ENCODE measurements at places on chromosomes 4 and X.

- DNase-seq, result no peak
Observed at GRCh38 chr4:183517781-183518180, 12.9 kb downstream of the ING2 start.

DNA sequence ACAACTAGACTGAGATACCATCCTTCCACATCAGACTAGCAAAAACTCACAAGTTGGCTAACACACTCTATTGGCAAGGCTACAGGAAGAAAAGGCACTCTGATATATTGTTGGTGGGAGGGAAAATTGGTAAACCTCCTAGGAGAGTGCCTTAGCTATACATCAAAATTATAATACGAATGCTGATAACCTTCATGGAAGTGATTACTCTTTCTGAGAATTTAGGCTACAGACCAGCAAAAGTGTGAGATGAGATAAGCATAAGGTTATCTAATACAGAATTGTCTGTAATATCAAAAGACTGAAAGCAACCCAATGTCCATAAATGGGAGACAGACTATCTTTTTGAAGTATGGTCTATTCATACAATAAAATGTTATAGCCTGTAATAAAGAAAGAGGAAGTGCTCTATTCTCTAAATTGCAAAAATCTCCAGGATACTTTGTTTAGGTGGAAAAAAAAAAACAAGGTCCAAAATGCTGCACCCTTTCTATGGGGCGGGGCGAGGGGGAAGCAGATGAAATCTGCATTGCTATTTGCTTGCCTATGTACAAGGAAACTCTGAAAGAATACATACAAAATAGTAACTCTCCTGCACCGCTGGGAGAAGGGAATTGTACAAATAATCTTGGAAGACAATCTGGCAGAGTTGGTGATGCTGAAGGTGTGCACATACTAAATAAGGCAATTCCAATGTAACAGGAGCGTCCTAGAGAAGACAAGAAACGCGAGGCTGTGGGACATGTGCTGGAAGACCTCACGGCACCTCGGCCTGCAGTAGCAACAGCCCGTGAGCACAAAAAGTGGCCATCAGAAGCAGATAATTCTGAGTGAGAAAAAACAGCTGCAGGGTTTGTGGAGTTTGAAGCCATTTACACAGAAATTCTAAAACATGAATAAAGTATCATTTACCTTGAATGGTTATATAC, 109.7 kb downstream of the AFAP1 start:
- DNase-seq, result no peak

DNA sequence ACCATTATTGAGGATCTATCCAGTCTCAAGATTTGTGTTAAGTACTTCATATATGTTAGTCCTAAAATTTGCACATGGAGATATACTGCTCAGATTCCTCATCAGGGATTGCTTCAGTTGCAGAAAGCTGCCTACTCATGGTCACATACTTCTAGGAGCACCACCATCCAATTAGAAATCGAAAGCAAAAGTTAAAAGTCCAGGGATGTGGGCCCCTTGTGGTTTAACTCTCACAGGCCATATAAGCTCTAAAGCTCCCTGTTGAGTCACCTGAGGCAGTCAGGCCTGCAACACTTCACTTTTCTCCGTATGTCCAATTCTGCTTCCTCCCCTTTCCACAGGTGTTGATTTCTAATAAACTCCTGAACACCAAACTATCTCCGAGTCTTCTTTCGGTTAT, 84.2 kb downstream of the CNOT6L start:
- DNase-seq, result no peak

DNA sequence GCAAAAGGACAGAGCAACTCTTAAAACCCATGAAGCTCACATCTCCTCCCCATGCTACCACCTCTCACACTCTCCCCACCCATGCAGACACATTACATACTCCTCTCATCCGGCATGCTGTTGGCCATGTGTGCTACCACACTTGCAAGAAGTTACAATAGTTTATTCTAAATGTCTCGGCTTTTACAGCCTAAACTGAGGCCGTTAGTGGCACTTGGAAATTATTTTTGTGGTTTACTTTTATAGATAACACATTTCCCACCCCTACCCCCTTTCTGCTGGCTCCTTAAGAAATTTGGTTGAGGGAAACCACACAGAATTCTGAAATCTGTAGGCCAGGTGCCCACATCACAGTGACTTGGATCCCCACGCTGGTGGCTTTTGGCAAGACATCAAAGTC, 141.1 kb upstream of the HHIP start:
- no peak for DNase-seq

DNA sequence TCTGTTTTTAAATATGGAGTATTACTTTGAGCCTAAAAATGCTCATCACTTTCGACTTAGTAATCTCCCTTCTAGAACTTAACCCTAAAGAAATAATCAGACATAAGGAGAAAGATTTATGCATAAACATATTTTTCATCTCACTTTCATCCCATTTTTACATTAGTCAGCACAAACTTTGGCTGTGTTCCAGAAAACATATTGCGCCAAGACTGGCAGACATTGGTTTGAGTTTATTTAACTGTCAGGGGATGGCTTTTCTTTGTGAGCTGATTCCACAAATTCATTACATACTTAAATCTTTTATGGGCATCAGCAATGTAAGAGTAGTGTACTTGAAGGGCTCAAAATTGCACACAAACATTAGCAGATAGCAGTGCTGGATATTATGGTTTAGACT, 23.7 kb downstream of the MAOA start:
- DNase-seq, result no peak

DNA sequence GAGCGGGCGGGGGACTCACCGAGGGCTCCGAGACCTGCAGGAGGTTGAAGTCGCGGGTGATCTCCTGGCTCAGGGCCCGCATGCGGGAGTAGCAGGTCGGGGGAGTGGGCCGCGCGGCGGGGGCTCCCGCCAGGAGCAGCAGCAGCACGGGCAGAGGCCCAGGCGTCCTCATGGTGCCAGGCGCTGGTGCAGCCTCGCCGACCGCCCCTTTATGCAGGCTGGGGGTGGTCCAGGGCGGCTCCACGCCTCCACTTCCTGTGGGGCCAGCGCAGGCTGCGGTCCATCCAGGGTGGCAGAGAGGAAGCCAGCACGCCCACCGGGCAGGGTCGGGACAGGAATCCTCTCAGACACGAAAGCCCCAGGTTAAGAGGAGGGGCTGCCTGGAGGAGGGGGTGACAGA, at the start of gene CYTL1:
Gene CYTL1 (minus strand): TSS at position 185 of the 400 bp plus-strand sequence. CDS start 13 bp downstream, at position 172.
- no peak for DNase-seq

- no peak for DNase-seq
Observed at GRCh38 chrX:21620234-21620633, 37.9 kb downstream of the KLHL34 start.

DNA sequence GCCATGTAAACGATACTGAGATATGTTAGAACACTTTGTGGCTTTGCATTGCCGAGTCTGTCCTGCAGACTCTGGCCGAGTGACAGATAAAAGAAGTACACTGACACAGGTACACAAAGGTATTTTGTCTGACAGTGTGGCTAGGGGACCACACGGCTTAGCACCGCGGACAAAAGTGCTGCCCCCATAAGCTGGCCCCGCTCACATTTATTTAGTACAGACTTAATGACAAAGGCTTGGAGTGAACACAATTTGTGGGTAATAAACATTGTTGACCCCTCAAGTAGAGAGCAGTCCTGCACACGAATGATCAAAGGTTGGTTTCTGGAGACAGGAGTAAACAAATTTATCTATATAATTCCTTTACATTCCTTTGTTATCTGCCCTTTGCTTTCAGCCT, 976.8 kb downstream of the TRAM1L1 start:
- DNase-seq, result no peak

DNA sequence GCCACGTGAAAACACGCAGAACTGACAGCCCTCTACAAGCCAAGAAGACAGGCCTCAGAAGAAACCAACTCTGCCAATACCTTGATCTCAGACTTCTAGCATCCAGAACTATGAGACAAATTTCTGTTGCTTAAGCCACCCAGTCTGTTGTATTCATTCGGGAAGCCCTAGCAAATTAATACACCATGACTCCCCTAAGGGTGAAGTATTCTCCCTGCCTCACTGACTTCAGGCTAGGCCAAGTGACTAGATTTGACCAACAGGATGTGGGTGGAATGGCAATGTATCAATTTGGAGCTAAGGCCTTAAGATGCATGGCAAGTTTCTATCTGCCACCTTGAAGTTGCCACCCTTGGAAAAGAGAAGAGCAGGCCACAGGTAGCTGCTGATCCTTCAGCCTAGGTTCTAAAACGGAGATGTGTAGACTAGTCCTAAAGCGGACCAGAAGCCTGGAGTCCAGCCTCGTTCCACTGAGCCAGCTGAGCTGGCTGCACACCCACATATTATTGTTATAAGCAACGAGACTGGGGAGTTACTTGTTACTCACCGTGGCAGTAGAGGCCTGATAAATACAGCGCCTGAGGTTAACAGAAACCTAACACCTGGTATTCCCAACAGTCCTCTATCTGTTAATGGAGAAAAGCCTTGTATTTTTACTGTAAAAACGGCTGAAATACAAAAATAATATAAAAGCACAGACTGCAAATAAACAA, 16.4 kb downstream of the SCARB2 start:
- DNase-seq, result no peak

DNA sequence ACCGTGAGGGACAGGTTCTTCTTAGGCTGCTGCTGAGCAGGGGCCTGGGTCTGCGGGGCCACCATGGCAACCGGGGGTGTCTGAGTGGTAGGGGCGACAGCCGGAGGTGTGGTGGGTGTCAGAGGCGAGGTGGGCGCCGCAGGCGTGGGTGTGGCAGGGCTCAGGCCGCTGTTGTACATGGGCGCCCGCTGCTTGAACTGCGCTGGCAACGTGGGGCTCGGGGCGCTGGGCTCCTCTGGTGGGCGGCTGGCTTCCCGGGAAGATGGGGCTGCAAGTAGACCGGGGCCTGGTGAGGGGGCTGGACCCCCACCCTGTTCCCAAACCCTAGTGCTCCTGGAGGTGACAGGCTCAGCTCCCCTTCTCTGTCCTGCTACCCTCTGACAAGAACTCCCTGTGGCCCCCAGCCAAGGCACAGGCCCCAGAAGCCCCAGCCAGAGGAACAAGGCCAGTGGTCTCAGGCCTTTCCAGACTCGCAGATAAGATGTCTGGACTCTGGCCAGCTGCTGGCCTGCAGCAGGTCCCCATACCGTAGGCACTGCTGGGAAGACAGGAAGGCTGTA, 24.8 kb downstream of the NELFA start:
- no peak for DNase-seq

DNA sequence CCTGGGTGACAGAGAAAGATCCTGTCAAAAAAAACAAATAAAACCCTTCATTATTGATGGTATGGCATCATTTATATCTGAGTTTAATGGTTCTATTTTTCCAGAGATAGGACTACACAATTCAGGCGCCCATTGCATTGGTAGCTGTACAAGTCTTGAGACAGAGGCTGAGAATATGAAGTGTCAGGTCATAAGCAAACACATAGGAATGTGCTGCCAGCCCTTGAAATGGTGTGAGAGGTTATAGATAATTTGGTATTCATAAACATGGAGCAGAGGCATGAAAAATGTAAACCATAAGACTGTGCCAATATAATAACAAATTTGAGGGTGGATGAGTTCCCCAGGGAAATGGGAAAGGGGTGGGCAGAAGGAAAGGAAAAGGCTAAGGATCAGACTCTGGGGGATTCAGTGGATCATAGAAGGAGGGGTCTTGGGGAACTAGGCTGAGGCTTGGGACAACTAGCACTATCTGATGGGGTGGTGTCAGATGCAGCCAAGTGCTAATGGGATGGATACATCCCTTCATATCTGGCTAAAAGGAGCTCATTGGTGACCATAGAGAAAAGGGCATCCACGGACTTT, 50.8 kb downstream of the MAOA start:
- no peak for DNase-seq

GRCh38 chr4:185307136-185307950, 88.4 kb downstream of the LRP2BP start:
- DNase-seq, result no peak

DNA sequence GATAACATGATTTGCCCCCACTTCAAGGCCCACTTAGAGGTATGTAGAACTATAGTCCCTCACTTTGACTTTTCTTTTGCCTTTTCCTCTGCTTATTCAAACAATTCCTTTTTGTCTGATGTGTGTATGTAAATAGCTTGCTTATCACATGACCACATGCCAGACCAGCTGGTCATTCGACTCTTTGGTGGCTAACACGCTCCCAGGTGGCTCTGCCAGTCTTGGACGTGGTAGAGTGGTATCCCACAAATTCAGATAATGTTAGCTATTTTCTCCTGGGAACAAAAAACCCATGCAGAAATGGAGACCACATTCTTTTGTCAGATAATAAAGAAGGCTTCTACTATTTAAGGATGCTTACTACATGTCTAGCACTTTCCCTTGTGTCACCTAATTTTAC, 47.9 kb downstream of the ARHGAP24 start:
- DNase-seq, result no peak

GRCh38 chr4:3293401-3294391, 875 bp downstream of the RGS12 start:
- DNase-seq, result no peak

DNA sequence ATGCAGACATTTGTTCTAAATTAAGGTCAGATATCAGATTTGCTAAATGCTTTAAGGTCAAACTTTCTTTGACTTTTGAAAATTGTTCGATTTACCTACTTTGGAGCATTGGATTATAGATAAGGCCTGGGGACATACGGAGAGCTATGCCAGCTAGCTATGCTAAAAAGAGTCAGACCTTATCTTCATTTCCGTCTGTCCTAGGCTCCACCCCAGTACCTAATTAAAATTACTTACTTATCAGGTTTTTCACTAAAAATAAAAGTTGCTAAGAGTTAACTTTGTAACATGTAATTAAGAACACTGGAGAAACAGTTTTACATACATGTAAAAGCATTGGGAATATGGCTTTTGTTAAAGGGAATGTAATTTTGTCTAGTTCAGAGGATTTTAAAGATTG, 7.1 kb upstream of the TMEM35A start:
- DNase-seq, result no peak

- no peak for DNase-seq
Observed at GRCh38 chr4:14924076-14924811, 78.0 kb upstream of the CPEB2 start.

DNA sequence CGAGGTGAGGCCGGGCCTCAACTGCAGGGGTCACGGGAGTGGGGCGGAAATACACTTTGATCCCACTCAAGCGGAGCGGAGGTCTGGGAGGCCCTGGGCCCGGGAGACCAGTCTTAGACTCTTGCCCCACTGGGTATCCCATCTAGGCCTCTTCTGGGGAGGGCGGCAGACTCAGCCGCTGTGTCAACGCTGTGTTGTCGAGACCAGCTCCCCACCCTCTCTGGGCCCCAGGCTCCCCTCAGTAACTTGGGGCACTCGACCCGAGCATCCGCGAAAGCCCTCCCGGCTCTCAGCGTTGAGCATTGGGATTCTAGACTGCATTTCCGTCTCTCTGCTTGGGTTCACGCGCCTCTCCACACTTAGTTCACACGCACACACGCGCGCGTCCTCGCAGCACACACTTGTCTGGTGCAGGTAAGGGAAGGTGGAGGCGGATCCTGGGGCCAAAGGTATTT, 1.7 kb downstream of the NKX3-2 start:
- no peak for DNase-seq

DNA sequence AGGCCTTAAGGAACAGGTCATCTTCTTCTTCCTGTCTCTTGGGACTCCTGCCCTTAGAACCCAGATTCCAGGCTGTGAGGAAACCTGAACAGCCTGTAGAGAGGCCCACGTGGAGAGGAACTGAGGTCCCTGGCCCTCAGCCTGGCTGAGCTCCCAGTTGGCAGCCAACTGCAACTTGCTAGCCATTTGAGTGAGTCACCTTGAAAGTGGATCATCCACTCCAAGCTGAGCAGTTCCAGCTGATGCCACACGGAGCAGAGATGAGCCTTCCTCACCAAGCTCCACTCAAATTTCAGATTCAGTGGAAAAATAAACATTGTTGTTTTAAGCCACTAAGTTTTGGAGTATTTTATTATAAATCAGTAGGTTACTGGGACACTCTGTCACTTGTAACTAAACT, 392.5 kb downstream of the BCOR start:
- peak; percentile 18 for DNase-seq

Data from brain pericyte (primary cell).